Stimulated activated CD4-positive, alpha-beta T cell treated with anti-CD3 and anti-CD28 coated beads, Interleukin-4, amount 100 ng/mL, for 1 hour (primary cell): ENCODE measurements at places on chromosomes 1 and 21.

DNA sequence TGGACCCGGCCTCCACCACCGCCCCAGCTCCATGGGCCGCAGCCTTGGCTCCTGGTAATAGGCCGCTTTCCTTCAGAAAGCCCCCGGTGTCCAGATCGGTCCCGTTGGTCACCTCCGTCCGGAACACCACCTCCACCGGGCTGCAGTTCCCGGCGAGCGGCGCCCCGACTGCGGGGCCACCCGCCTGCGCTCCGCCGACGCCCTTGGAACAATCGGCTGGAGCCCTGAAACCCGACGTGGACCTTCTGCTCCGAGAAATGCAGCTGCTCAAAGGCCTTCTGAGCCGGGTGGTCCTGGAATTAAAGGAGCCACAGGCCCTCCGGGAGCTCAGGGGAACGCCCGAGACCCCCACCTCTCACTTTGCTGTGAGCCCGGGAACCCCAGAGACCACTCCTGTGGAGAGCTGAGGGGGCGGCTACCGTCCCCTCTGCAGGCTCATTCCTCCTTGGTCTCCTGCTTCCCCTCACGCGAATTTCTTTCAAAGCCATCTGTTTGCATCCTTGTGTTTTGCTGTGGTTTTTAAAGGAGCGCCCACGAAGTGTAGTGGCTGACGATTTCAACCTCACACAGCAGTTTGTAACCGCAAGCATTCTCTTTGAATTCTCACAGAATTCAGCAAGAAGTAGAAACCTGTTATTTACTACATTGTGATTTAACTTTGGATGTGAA lies 6.0 kb downstream of the FCRLB start:
- no peak for DNase-seq

DNA sequence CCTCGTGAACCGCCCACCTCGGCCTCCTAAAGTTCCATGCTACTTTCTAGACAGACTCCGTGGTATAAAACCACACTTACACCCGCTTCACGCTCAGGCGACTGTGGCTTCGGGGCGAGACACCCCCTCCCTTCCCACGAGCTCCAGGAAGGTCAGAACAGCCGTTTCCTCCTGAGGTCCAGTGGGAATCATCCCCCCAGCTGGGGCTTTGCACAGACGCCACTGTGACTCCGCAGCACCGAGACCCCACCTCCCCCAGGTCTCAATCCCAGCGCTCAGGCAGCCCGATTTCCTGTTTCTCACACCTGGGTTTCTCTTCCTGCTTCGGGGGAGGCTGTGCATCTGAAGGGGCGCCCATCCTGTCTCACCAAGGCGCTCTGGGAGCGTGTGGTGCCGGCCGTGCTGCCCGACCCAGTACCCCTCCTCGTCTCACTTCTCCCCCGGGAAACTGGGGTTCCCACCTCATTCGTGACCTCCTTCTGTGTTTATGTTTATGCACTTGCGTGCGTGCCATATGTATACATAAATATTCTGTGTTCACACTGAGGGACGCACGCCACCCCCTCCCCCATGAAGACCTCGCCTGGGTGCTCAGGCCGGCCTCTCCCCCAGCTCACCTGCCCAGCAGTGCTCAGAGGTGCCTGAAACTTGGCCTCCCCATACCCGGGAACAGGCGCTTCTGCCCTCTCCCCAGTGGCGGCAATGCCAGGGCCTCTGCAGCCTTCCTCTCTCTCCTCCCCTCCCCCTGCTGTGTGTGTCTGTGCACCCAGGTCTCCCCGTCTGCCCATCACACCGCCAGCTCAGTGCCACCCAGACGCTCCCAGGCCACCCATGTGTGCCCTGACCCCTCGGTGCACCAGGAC lies 14.6 kb downstream of the SLC35E2B start:
- DNase-seq, result peak; percentile 50

DNA sequence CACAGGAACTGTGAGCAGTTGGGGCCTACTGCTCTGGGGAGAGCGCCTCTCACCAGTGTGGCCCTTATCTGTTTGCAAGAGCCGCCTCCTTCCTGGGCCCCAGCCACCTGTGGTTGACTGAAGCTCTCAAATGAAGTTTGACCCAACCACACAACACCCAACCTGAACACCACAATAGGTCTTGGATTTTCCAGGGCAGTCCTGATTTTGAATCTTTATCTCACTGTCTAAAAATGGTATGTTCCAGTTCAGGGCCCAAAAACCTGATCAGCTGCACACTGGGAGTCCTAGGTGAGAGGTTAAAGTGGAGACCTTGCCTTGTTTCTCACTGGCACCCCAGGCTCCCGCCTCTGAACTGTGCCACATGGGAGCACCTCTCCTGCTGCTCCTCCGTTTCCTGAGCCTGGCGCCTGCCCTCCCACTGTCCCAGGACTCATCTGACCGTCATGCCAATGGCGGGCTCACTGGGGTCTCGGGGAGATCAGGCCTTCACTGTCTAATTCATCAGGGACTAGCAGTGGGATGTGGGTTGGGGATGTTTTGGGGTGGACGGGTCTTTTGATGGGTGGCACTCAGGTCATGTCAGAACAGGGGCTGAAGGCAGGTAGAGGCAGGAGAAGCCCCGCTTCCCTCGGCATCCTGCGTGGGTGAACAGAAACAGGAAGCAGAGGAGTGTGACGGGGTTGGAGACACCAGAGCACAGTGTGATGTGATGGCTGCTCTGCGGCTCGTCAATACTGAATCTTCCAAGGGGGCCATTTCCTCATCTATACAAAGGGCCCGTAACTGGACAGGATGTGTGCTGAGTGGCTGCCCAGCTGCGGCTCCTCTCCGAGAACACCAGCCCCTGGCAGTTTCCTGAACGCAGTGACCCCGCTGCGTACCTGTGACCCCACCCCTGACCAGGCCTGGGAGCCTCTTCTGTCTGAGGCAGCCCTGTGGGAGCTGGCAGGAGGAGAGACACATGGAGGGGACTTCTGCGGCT lies 59.6 kb upstream of the ITPKB start:
- peak; percentile 56 for DNase-seq

- DNase-seq, result no peak
Observed at GRCh38 chr1:38038861-38039260, 7.7 kb downstream of the POU3F1 start.

GRCh38 chr1:209586221-209586740 lies 2.8 kb downstream of the CAMK1G start:
- DNase-seq, result no peak

- DNase-seq, result no peak
Observed at GRCh38 chr1:77048615-77049005, 170.6 kb downstream of the PIGK start.

DNA sequence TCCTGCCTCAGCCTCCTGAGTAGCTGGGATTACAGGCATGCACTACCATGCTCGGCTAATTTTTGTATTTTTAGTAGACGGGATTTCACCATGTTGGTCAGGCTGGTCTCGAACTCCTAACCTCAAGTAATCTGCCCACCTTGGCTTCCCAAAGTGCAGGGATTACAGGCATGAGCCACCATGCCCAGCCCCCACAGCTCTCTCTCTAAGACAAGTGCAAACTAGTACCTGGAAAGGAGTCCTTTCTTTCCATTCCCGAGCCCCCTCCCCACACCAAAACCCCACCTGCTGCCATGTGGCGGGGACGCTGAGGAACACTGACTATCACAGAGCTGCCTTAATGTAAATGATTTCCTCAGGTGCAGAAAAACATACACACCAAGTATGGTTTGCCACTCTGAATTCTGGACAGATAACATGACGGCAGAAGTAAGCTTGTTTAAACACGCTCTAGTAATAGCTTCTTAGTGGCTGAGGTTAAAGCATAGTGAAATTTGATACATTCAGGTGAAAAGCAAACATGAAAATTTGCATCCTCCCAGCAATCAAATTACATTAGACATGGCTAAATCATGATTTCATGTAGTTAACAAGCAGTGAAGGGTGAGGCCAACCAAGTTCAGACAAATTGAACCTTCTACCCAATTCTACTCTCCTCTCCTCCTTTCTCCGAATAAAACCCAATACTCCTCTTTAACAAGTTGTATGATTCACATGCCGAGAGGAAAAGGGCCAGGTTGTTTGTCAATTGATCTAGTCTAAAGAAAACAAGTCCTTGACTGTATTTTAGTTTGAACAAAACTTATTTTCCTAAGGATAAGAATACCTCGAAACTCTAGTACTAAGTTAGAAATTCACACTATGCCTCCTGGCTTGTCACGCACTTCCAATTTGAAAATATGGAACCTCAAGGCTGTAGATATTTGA lies 19.8 kb downstream of the ERRFI1 start:
- DNase-seq, result no peak

DNA sequence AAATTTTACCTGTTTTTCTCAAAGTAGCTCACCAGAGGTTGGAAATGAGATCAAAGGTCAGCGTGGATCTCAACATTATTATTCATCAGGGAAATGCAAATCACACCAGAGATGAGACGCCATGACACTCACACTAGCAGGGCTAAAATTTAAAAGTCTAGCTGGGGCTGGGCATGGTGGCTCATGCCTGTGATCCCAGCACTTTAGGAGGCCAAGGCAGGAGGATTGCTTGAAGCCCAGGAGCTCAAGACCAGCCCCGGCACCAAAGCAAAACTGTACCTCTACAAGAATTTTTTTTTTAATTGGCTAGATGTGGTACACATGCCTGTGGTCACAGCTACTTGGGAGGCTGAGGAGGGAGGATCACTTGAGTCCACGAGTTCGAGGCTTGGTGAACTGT lies 41.4 kb upstream of the PCBP3 start:
- DNase-seq, result no peak

GRCh38 chr21:33395891-33396331 lies 7.3 kb upstream of the IFNGR2 start:
- no peak for DNase-seq

DNA sequence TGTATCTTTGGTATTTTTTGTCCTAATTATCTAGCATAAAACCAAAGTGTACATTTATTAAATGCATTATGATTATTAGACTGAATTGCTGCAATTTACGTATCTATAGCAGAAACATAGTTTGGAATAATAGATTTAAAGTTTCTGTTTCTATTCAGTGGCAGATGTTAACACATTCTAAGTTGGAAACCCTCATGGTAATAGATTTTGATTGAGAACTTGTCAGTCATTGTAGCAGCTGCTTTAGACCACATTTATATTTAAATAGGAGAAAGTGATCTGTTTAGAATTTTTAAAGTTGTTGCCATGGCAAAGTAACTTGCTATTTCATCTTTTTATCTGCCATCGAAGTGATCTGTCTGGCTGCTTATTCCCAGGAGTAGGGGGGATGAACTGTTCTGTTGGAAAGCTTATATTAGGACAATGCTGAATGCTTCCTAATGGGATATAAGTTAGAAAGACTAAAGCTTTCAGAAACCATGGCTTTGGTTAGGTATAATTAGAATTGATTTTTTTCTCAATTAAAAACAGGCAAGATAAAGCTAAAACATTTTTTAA lies 61.6 kb downstream of the HS2ST1 start:
- no peak for DNase-seq

DNA sequence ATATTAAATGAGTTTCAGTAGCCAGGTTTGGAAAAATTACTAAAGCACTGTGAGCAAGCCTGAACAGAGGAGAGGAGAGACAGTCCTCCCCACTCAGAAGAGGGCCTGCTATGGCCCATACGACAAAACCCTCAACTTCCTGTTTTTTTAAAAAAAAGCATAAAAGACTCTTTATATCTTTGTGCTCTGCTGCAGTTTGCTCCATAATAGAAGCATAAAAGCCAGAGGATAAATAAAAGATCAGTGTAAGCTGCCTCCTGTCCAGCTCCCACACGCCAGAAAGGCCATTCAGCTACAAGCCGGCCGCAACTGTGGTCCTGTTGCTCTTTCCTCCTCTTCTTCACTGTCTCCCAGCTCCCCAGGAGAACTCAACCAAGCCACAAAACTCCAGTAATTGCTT lies 37.8 kb downstream of the NID1 start:
- no peak for DNase-seq

DNA sequence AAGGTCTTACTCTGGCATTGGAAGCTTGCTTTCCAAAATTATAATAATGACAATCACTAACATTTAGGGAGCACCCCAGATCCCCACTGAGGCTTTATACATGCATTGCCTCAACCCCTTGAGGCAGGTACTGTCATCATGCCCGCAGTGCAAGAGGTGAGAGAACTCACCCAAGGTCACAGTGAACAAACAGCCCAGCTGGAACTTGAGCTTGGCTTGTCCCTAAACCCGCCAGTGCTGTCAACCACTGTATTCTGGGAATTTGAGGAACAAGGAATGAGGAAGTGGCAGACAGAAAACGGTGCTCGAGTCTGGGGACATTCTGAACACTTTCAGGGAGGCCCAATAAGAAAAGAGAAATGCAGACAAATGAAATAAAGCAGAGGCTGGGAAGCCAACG lies 34.6 kb upstream of the TLR5 start:
- no peak for DNase-seq

DNA sequence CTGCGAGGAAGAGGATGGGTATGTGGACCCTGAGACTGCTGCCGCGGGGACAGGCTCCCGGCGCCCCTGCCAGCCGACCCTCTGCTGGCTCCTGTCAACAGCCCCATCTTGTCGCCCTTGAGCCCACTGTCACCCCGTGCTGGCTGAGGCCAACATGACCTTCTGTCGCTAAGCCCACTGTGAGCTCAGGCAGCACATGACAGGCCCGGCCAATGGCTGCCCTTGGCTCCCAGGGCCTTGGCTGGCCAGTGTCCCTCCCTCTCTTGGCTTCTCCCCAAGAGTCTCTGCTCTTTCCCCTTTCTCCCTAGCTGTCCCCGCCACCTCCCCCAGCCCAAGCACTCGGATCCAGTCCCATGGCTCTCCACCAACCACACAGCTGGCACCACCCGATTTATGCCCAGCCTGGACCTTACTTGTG lies 3.5 kb downstream of the PEX10 start:
- no peak for DNase-seq

- DNase-seq, result peak; percentile 36
Observed at GRCh38 chr1:158506369-158506987, 34.5 kb downstream of the OR10R2 start.

GRCh38 chr1:48051466-48052126 lies 54.4 kb upstream of the TRABD2B start:
- DNase-seq, result no peak

GRCh38 chr1:209577346-209577745 lies 6.2 kb upstream of the CAMK1G start:
- DNase-seq, result no peak

DNA sequence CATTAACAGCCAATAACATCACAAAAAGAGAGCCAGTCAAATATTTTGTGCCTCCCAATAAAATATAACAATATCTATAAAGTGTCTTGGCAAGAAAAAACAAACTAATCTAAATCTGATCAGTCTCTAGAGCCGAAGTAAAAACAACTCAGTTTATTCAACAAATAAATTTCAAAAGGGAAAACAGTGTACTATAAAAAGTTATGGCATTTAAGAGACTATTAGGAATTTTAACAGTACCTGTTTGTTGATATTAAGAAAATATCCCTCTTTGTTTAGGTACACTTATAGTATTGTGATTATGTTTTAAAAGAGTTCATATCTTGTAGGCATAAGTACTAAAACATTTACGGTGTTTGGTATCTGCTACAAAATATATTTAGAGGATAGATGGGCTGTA lies 36.6 kb upstream of the C1orf53 start:
- DNase-seq, result no peak

DNA sequence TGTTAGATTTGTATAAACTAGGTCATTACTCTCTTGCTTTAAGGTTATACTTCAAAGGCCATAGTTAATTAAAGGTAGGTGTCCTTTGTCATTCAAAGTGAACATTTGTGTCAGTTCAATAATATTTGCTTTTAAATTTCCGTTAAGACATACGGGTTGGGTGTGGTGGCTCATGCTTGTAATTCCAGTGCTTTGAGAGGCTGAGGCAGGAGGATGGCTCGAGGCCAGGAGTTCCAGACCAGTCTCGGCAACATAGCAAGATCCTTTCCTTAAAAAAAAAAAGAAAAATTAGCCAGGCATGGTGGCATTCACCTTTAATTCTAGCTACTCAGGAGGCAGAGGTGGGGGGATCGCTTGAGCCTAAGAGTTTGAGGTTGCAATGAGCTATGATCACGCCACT lies 80.4 kb downstream of the KIF26B start:
- no peak for DNase-seq

- no peak for DNase-seq
Observed at GRCh38 chr1:219373616-219373935, 199.9 kb downstream of the LYPLAL1 start.
